Activated CD8-positive, alpha-beta T cell treated with anti-CD3 and anti-CD28 coated beads, Interleukin-2, amount 10 ng/mL, durations not matched to agents 7 days and 5 days (primary cell): ENCODE measurements at places on chromosomes 6 and 20.

DNA sequence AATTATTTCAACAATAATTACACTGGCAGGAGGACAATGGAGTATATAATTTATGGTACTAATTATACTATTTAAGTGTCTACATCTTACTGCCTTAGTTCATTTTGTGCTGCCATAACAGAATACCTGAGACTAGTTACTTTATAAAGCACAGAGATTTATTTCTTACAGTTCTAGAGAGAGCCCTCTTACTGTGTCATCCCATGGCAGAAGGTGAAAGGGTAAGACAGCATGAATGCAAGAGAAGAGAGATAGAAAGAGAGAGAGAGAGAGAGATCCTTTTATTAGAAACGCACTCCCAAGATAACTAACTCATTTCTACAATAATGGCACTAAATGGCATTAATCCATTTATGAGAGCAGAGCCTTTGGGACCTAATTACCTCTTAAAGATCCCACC is 314.7 kb downstream of the EPM2A start:
- DNase-seq, result no peak
- H3K27ac ChIP-seq, result no peak overlapping the region
- no peaks in the 10 kb centered on the region for H3K4me1 ChIP-seq
- no peaks in the 10 kb centered on the region for H3K36me3 ChIP-seq
- no peak overlapping the region for H3K4me3 ChIP-seq

- no peaks in the 10 kb centered on the region for H3K4me1 ChIP-seq
- no peaks in the 10 kb centered on the region for H3K36me3 ChIP-seq
- H3K27ac ChIP-seq, result no peak overlapping the region
- H3K27me3 ChIP-seq, result peaks cover 8% of the 10 kb centered on the region
- DNase-seq, result no peak
These were observed 63.4 kb downstream of the VEGFA start for GRCh38 chr6:43833223-43833995.

DNA sequence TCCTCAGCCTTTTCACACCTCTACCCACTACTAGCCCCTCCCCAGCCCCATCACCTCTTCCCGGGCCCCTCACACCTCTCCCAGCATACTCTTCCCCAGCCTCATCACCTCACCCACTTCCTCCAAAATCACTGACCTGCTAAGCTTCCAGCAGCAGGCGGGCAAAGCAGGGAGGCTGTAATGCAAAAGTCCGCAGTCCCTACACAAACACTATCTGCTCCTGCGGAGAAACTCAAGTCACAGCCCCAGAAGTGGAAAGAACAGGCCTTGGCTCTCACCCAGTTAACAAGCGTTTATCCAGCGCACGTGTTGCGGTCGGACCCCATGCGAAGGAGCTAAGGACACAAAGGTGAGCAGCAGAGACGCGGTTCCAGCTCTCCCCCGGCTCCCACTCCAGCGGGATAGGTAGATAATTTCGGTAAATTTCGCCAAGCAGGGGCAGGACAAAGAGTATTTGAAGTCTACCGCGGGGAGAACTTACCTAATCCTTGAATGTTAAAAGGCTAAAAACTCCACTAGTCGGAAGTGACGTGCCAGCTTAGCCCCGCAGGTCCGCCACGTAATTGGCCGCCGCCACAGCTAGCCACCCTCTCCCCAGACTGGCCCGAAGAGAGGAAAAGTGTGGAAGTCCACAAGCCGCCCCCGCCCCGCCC is 728 bp upstream of the TRIM39 start:
- H3K27ac ChIP-seq, result peak overlapping the region; percentile 99
- peak; percentile 84 for DNase-seq
- H3K4me1 ChIP-seq, result peaks cover 58% of the 10 kb centered on the region
- peaks cover 45% of the 10 kb centered on the region for H3K36me3 ChIP-seq
- no peaks in the 10 kb centered on the region for H3K27me3 ChIP-seq
- H3K4me3 ChIP-seq, result peak overlapping the region; percentile 92

DNA sequence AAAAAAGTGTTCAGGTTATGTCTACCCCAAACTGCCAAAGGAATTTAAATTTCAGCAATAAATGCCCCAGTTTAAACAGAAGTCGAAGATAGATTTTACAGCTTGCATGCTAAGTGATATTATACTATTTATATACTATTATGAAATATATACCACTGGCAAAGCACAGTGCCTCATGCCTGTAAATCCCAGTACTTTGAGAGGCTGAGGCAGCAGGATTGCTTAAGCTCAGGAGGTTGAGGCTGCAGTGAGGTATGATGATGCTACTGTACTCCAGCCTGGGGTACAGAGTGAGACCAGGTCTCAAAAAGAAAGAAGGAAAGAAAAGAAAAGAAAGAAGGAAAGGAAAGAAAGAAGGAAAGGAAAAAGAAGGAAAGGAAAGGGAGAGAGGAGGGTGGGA is 102.1 kb downstream of the MTFR2 start:
- H3K4me1 ChIP-seq, result no peaks in the 10 kb centered on the region
- no peak overlapping the region for H3K4me3 ChIP-seq
- DNase-seq, result no peak
- H3K27me3 ChIP-seq, result peaks cover 3% of the 10 kb centered on the region

- no peaks in the 10 kb centered on the region for H3K36me3 ChIP-seq
- DNase-seq, result no peak
- no peaks in the 10 kb centered on the region for H3K4me1 ChIP-seq
- no peak overlapping the region for H3K4me3 ChIP-seq
- no peaks in the 10 kb centered on the region for H3K27me3 ChIP-seq
- no peak overlapping the region for H3K27ac ChIP-seq
These were observed 674.9 kb downstream of the GRIK2 start for GRCh38 chr6:102068349-102068929.

DNA sequence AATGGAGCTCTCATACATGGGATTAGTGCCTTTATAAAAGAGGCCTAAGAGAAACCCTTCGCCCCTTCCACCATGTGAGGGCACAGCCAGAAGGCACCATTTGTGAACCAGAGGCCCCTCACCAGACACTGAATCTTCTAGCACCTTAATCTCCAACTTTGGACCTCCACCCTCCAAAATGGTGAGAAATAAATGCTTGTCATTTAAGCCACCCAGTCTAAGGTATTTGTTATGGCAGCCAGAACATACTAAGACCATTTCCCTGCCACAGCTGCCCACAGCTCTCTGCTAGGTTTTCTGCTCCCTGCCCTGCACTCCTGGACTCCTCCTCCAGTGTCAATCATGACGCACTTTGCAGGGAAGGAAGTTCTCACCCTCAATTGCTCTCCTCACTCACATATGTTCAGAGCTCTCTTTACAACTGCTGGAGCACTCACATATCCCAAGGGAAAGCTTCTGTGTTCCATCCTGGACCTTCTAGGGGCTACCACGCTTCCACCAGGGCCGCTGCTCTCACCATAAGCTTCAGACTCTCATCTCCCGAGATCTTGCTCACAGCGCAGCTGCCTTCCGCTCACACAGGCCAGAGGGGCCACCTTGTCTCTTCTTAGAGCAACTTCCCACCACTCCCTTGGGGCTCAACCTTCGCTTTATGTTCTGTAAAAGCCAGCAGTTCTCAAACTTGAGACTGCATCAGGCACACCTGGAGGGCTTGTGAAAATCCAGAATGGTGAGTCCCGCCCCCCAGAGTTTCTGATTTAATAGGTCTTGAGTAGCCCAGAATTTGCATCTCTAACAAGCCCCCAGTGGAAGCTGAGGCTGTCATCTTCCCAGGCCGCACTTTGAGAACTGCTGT is 1.6 kb upstream of the LY86 start:
- peaks cover 61% of the 10 kb centered on the region for H3K4me1 ChIP-seq
- peak overlapping the region; percentile 47 for H3K4me3 ChIP-seq
- no peak for DNase-seq

- DNase-seq, result no peak
- H3K27me3 ChIP-seq, result peaks cover 4% of the 10 kb centered on the region
- H3K4me1 ChIP-seq, result no peaks in the 10 kb centered on the region
These were observed 62.1 kb downstream of the OLIG3 start for GRCh38 chr6:137432054-137432611.
